ENCODE measurements at places on chromosomes 2 and 18.
A peak's percentile ranks its signal among the peaks of the same experiment; 100 is the strongest.

GRCh38 chr2:74416778-74417177 is 4.6 kb downstream of the C2orf81 start:
- no peak for DNase-seq

DNA sequence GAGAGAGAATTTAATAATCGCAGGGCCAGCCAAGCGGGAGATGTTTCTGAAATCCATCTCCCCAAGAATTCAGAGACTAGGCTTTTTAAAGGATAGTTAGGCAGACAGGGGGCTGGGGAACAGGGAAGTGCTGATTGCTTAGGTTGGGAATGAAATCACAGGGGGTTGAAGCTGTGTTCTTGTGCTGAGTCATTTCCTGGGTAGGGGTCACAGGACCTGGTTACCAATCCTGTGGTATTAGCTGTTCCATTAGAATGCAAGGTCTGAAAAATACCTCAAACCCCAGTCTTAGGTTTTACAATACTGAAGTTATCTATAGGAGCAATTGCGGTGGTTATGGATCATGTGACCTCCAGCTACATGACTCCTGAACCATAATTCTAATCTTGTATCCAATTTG is 4.6 kb downstream of the SP140 start:
- DNase-seq: no peak

- peak; percentile 29 for DNase-seq
These were observed 156.1 kb downstream of the MYO1B start for GRCh38 chr2:191401287-191401686.

DNA sequence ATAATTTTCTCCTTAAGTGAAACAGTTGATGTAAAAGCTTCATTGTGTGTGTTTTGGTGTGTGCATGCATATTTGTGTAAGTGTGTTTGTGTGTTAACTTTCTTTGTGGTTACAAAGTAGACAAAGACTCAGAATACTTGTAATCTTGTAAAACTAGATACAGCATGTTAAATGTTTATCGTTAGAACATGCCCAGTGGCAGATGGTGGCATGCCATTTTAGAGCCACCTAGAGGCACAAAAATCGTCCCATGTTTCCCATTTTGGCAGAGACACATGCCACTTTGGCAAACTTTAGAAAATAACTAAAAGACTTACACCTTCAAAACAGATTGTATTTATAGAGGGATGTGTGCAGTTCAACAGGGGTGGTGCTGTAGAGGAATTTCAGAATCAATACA is 224.1 kb downstream of the LRP1B start:
- DNase-seq: no peak

DNA sequence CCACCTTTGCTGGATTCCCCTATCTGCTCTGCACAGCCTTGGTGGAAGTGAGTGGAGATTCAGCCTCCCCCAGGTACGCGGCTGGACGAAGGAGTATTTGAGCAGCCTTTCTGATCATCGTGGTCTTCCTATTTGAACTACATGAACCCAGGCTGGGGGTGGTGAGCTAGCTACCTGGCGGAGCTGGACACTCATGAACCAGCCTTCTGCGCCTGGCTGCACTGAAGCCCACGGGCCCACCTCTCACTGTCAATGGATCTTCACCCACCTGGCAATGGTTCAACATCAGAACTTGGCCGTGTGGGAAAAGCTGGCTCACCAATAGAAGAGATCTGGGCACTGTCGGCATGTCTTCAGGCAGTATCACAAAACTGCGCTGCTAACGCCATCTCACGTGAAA is 35.4 kb downstream of the ANKMY1 start:
- no peak for DNase-seq

GRCh38 chr2:73614105-73614504 is 28.1 kb downstream of the NAT8 start:
- DNase-seq: no peak

DNA sequence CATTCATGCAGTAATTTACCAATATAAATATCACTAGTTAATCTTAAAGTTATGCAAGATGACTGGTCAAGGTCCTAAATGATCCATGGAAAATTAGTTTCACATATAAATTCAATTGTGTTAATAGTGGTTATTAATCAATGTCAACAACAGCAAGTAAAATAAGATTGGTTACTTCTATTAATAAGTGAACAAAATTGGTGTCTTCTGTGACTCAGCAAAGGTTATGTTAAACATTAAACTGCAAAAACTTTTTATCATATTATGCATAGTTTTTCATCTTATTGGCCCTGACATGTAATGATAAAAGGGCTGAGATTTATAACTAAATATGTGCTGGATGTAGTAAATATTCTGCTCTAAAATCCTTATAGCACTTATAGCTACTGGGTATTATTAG is 359.0 kb upstream of the UBE2E3 start:
- DNase-seq: no peak

DNA sequence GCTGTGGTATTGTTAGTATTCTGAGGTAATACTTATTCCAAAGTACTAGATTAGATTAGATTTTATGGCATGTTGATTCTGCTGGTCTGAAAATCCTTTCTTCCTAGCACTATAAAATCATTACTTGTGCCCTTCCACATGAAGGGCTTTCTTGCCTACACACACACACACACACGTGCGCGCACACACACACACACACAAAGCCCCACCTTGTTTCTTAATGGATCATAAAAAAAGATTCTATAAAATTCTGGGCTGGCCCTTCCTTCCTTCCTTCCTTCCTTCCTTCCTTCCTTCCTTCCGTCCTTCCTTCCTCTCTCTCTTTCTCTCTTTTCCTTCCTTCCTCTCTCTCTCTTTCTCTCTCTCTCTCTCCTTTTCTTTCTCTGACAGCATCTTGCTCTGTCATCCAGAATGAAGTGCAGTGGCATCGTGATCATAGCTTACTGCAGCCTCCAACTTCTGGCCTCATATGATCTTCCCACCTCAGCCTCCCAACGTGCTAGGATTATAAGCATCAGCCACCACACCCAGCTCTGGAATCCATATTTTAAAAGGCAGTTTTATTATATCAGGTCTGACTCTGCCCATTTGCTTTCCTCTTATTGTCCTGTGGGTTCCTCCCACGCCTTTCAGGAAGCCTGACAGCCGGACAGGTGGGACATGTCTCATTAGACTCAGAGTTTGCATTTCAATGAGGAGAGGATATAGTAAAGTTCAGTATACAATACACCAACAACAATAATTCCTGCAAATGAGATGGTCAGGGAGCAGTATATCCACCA is 321.1 kb downstream of the PIK3C3 start:
- DNase-seq: no peak

DNA sequence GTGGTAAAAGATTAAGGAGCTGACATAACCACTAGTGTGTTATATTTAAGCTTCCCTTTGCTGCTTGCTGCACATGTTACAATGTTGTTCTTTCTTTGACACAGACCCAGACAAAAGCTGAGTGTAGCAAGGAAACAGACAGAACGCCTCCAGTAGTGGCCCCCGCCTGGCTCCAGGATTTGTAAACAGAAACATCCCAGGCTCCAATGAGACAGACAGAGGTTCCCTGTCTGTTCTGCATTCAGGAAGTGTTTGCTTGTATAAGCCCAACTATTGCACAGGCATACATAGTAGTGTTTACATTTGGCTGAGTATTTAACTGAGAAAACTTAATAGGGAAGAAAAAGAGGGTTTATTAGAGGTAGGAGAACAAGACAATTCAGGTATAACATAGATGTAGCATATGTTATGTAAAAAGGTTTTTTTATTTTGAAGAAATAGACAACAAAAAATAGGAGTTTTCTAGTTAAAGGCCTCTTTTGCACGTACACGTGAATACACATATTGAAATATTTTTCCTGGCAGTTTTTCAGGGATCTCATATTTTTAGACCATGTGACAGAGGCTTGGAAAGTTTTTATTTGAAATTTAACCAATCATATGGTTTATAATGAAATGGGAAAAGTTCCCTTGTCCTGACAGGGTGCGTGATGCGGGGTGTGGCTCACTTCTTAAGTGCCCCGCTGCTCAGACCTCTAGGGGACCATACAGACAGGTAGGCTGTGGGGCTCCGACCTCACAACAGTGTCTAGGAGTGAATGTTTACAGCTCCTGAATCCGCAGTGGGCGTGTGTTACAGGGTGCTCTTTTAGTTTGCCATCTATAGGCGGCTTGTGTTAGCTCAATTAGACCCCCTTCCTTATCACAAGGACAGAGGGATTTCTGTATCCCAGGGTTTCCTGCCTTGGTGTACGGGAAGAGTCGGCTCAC is 118.4 kb downstream of the BMPR2 start:
- DNase-seq: peak; percentile 34

- DNase-seq: no peak
These were observed 69.2 kb downstream of the EHBP1 start for GRCh38 chr2:62774555-62775366.

GRCh38 chr2:164967781-164968228 is 12.5 kb upstream of the SLC38A11 start:
- DNase-seq: peak; percentile 93

GRCh38 chr18:3294435-3295080 is 32.6 kb downstream of the MYL12B start:
- DNase-seq: no peak

- no peak for DNase-seq
These were observed 69.1 kb upstream of the DNAJC10 start for GRCh38 chr2:182646763-182647498.

DNA sequence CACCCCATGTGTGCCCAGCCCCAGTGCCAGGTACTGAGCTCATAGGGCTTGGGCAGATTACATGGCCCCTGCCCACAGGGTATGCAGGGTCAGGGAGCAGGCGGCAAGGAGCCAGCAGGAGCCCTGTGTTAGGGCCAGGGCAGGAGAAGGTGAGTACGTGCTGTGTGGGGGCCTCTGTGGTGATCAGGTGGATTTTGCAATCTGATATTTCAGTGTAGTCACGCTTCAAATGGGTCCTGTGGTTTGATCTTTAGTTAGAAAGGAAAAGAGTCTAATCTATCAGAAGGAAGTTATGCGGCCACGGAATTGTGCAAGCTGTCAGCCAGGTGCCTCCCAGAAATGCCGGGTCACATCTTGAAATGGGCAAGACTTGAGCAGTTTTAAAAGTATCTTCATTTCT is 13.9 kb downstream of the UBE2F start:
- DNase-seq: no peak

- DNase-seq: no peak
These were observed 243.0 kb upstream of the CYRIA start for GRCh38 chr2:16908656-16909055.

- no peak for DNase-seq
These were observed 1.8 kb downstream of the SP3 start for GRCh38 chr2:173963323-173963816.

GRCh38 chr18:74446178-74446577 is 10.9 kb downstream of the DIPK1C start:
- no peak for DNase-seq

GRCh38 chr2:226548732-226549131 is 250.9 kb downstream of the IRS1 start:
- DNase-seq: no peak

DNA sequence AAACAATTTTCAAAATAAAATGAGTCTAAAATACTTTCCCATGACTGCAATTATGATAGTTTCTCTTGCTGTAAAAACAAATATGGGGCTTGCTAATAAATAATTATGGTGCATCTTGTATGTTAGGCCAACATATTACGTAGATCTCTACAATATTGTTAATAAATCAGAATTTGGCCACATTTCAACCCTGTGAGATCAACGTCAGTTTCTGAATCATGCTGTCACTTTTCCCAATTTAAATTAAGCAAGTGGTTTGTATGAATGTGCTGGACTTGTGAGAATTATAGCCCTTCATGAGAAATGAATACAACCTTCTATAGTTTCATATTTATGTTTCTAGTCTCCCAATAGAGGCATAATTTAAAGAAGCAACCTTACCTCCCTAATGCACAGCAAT is 808.9 kb downstream of the SUCLG1 start:
- DNase-seq: no peak

GRCh38 chr2:220044383-220044782 is 417.0 kb downstream of the SLC4A3 start:
- DNase-seq: no peak

DNA sequence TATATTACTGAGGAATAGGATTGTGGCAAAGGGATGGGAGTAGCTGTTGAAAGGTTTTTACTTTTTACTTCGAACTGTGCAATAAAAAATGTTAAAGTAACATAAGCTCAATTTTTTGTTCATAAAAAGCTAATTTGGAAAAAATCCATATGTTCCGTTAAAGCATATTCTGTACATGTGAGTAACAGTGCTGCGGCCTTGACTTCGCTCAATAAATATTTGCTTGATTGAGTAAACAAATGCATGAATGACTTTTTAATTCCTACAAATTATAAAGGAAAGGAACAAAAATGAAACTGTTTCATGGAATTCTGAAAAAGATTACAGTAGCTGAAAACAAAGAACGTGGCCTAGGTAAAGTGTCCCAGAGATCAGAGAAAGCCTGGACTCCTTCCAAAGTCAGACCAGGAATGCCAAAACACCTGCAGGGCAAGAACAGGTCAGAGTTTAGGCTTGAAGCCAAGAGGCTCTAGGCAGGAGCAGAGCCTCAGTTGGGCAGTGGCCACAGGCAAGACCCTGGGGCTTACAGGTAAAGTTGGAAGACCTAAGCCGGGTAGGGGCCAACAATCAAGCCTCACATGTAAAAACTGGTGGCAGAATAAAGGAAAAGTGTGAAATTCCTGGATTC is 44.3 kb upstream of the FIGN start:
- no peak for DNase-seq

GRCh38 chr18:44536619-44537018 is 144.1 kb upstream of the SETBP1 start:
- no peak for DNase-seq

GRCh38 chr2:52835909-52836308 is 931.7 kb upstream of the CHAC2 start:
- no peak for DNase-seq

- DNase-seq: no peak
These were observed 14.5 kb upstream of the LPIN2 start for GRCh38 chr18:3027370-3027891.

- DNase-seq: no peak
These were observed 14.7 kb upstream of the STPG4 start for GRCh38 chr2:47169784-47170183.

- DNase-seq: no peak
These were observed 172.7 kb downstream of the SH3RF3 start for GRCh38 chr2:109301746-109302145.

DNA sequence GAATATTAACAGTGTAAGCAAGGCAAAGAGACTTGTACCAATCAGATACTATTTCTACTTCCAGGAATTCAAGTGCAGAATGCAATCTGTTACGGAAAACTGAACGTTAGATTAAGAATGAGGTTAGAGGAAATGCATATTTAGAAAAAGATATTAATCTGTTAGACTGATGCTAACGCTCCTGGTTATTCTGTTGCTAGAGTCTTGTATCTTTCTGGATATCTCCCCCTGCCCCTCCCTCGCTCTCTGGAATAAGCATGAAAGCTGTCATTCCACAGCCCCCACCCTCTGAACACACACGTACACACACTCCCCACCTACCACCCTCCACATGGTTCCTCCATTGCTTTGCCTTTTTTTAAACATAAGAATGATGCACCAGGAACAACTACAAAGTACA is 24.1 kb downstream of the FIGN start:
- DNase-seq: no peak

Data from AG04449 (cell line).